Stimulated activated CD8-positive, alpha-beta memory T cell treated with anti-CD3 and anti-CD28 coated beads, Interleukin-15, amount 100 ng/mL, for 24 hours (primary cell): ENCODE measurements at places on chromosomes 6 and 20.
A peak's percentile ranks its signal among the peaks of the same experiment; 100 is the strongest.

GRCh38 chr20:19336631-19337030, 124.2 kb downstream of the SLC24A3 start:
- no peak for DNase-seq

- DNase-seq = peak; percentile 38
Measured at GRCh38 chr6:144064402-144065212, 30.8 kb downstream of the SF3B5 start.

GRCh38 chr6:79076782-79077641, 1.0 kb downstream of the PHIP start:
- DNase-seq = peak; percentile 81

GRCh38 chr6:124670801-124671200, 291.4 kb upstream of the RNF217 start:
- DNase-seq = no peak

- DNase-seq = no peak
Measured at GRCh38 chr20:23151885-23152284, 65.8 kb upstream of the CD93 start.

DNA sequence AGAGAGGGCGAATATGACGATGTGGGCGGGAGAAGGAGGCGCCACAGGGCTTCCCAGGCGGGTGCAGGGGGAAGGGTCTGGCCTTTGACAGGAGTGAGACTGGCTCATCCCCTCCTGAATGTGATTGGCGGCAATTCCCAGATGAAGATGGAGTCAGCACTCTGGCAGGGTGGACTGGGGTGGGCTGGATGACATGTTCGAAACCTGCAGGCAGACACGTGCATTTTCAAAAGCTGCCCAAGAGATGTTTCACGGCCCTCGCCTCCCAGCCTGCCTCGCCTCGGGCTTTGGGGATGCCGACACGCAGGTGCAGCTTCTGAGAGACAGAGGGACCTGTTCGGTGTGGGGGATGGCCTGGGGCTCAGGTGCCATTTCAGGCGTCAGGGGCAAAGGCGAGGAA, 66.8 kb upstream of the AFDN start:
- no peak for DNase-seq

DNA sequence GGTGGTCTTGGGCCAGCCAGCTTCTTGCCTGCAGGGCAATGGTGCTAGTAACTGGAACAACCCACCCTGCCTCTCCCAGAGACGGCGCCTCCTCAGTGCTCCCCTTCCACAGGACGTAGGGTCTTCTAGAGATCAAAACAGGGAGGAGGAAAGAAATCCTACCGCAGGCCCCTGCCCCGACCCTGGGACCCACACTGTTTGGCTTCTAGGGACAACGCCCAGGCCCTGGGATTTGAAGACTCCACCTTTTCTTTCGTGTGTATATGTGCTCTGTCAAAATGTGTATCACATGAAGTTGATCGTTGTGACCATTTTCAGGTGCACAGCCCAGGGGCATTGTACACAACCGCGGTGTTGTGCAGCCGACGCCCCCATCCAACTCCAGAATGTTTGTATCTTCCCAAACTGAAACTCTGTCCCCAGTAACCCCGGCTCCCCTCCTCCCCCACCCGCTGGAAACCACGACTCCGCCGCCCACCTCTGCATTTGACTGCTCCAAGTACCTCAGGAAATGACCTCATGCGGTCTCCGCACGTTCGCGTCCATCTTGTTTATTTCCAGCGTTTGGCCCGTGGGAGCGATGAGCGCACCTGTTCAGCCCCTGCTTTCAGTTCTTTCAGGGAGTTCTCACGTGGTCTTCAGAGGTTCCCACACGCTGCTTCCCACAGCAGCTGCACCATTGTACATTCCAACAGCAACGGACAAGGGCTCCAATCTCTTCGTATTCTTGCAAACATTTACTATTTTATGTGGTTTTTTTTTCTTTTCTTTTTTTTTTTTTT, 3.4 kb upstream of the BHLHE23 start:
- DNase-seq = peak; percentile 30

DNA sequence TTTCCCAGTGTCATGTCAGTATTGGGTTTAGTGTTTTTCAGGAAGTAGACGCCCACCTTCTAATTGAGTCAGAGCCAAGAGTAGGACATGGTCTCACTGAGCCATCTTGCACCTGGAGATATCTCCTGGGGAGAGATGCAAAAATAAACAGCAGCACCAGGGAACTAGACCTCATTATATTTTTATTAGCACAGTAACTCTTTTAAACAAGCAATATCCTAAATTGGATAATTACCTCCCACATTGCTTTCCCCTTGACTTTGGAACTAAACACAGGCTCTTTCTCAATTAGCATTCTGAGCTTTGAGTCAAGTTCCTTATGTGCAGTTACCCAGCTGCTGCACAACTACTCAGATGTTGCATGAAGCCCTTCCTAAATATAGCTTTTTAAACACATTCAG, 175.4 kb downstream of the IBTK start:
- DNase-seq = no peak

DNA sequence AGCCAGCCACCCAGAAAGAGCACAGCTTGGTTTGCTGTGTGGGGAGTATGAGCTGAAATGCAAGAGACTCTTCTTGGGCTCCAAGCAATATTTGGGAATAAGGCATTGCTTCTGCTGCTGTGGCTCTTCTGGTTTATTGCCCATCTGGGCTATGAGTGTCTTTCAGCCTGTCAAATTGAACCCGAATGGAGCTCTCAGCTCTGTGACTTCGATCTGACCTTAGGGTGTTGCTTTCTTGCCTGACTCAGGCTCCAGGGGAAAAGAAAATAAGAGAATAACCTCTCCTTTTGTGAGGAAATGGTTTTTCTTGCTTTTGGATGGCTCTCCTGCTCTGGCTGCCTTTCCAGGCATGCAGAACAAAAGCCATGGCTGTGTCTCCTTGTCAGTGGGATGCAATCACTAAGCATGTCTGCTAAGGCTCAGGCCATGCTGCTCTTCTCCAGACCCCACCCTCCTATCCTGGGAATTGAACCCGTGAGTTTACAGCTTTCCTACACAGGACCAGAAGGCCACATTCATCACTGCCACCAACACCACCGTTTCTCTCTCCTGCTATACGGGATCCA, 169.4 kb upstream of the JAG1 start:
- no peak for DNase-seq

DNA sequence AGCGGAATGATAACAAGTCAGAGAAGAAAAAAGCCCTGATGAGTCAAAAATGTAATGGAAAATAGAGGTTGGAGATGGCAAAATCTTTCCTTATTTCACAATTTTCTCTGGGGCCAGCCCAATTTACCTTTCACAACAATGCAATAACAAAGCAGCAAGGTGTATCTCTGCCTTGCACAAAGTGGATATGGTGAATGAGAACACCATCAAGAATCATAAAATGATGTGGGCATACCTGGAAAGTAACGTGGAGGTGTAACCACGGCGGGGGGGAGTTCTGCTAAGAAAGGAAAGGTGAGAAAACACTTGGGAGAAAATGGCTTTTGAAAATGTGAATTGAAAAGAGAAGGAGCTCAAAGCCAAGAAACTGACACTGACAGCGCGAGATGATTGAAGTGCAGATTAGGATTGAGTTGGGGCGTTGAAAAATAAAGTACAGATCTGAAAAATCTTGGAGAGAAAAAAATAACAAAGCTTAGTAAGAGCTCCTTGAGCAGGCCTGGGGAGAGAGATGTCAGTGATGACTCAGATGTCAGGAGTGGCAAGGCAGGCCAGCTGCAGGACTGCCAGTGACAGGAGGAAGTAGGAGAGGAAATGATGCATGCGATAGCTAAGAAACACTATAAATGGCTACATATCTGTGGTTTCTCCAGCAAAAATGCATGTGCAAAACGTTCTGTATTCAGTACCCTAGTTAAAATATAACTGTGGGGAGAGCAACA, 26.2 kb downstream of the ARHGAP18 start:
- DNase-seq = no peak
